ENCODE measurements at places on chromosomes 4 and X.

GRCh38 chr4:171142045-171142444, 671.2 kb upstream of the GALNTL6 start:
- no peaks in the 10 kb centered on the region for H3K4me1 ChIP-seq
- H3K27me3 ChIP-seq: no peaks in the 10 kb centered on the region
- no peak overlapping the region for H3K4me3 ChIP-seq
- DNase-seq: no peak
- H3K36me3 ChIP-seq: no peaks in the 10 kb centered on the region

DNA sequence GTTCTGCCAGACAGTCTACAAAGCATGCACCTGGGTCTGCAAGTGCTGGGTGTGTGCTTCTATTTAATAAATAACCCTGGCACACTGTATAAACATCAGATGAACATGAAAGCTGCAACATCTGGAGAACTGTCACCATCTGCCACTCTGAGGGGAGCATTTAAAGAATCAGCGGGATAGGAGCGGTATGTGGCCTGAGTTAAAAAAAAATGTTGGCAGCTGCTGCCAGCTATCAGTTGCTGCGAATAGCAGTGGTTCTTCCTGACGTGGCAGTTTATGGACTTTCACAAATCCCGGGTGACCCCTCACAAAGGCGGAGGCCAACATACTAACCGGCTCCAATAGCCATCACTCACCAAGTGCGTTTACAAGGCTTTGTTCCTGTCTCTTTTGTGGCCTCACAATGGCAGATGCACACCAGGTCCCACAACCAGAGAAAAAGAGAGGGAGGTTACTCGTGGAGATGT, 95.1 kb downstream of the RASL11B start:
- H3K4me3 ChIP-seq: no peak overlapping the region
- no peaks in the 10 kb centered on the region for H3K27me3 ChIP-seq
- peak; percentile 6 for DNase-seq

- H3K27me3 ChIP-seq: no peaks in the 10 kb centered on the region
- no peak overlapping the region for H3K4me3 ChIP-seq
- H3K36me3 ChIP-seq: no peaks in the 10 kb centered on the region
- H3K4me1 ChIP-seq: no peaks in the 10 kb centered on the region
- DNase-seq: no peak
- H3K27ac ChIP-seq: no peak overlapping the region
Measured at GRCh38 chr4:152294331-152294730, 241.6 kb downstream of the FBXW7 start.

DNA sequence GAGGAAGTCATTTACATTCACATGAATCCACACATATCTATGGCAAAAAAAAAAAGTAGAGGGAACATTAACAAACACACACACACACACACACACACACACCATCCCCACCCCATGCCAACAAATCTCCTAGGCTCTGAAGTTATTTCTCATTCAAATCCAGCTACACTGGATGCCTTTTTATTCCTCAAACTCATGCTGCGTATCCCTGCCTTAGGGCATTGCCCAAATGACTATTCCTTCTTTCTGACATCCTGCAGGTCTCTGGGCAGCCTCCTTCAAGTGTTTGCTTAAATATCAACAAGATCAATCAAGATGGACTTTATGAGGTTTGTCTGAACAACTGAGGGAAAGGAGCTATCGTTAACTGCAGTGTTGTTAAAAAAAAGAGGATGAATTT, 106.5 kb upstream of the FAM9A start:
- no peaks in the 10 kb centered on the region for H3K4me1 ChIP-seq
- no peak overlapping the region for H3K4me3 ChIP-seq
- H3K36me3 ChIP-seq: no peaks in the 10 kb centered on the region
- no peak for DNase-seq
- no peak overlapping the region for H3K27ac ChIP-seq

DNA sequence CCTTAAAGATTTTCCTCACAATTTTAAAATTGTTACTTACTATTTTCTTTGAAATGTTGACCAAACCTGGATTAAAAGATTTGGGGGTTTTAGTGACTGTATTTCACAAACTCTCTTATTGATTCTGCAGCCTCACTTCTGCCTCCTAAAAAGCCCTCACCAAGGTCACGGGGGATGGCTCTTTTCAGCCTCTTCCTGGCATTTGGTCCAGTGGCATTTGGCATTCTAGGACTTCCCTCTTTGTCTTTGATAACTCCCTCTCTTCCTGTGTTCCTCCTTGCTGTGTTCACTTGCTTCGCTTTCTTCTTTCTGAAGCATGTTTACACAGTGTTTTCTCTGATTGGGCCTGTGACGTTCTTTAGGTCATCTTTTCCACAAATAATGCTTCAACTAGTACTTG, 21.5 kb downstream of the PKD2 start:
- peaks cover 3% of the 10 kb centered on the region for H3K36me3 ChIP-seq
- DNase-seq: no peak
- H3K4me3 ChIP-seq: no peak overlapping the region
- no peak overlapping the region for H3K27ac ChIP-seq
- no peaks in the 10 kb centered on the region for H3K4me1 ChIP-seq
- H3K27me3 ChIP-seq: no peaks in the 10 kb centered on the region

DNA sequence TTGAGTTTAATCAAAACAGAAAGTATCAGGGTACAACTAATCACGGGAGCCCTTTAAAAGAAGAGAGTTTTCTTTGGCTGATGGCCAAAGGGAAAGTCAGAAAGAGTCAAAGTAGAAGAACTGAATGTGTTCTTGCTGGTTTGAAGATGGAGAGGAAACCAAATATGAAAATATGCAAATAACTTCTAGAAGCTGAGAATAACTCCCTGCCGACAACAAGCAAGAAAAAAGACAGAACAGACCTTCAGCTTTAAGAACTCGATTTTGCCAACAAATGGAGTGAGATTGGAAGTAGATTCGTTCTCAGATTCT, 903.8 kb downstream of the STIM2 start:
- no peak overlapping the region for H3K27ac ChIP-seq
- DNase-seq: no peak
- no peak overlapping the region for H3K4me3 ChIP-seq
- H3K4me1 ChIP-seq: peaks cover 3% of the 10 kb centered on the region
- H3K36me3 ChIP-seq: no peaks in the 10 kb centered on the region

DNA sequence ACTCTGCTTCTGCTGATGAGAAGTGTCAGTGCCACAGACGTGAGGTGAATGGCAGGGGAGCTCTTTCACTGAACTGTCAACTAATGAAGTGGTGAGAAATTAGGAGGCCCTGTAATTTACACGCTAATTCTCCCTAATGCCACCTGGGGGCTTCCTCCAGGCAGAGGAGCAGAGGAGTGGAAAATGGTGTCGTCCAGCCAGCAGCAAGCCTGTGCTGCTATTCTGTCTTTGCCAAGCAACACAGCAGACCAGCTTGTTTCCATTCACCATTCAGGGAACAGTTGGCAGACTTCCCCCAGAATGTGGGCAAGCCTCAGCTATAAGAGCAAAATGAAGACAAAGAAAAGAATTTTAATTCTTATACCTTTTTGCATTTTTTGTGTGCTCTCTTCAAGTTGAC, 245.2 kb upstream of the TET2 start:
- no peak overlapping the region for H3K4me3 ChIP-seq
- no peak for DNase-seq
- no peaks in the 10 kb centered on the region for H3K36me3 ChIP-seq

DNA sequence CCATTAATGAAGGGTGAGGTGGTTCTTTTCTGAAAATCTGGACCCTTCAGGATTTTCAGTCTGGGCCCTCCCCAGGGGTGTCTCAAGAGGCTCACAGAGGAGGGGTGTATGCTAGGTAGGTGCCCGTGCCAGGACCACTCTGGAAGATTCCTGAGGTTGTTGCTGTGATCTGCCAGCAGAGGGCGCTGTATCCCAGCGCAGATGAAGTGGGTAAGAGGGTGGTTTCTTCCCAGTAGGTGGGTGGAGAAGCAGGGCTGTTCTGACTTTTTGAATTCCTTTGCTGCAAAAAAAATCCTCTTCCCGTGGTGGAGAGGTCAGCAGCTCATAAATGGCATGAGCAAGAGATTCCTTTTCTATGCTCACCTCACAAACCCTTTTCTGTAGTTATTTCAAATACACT, 51.1 kb downstream of the SCML1 start:
- no peaks in the 10 kb centered on the region for H3K4me1 ChIP-seq
- H3K36me3 ChIP-seq: no peaks in the 10 kb centered on the region
- H3K27ac ChIP-seq: no peak overlapping the region
- DNase-seq: peak; percentile 61
- no peaks in the 10 kb centered on the region for H3K27me3 ChIP-seq

- no peak overlapping the region for H3K4me3 ChIP-seq
- no peaks in the 10 kb centered on the region for H3K36me3 ChIP-seq
- H3K27ac ChIP-seq: no peak overlapping the region
- H3K27me3 ChIP-seq: no peaks in the 10 kb centered on the region
- H3K4me1 ChIP-seq: no peaks in the 10 kb centered on the region
- no peak for DNase-seq
Measured at GRCh38 chr4:60500810-60501209, 699.3 kb upstream of the ADGRL3 start.

DNA sequence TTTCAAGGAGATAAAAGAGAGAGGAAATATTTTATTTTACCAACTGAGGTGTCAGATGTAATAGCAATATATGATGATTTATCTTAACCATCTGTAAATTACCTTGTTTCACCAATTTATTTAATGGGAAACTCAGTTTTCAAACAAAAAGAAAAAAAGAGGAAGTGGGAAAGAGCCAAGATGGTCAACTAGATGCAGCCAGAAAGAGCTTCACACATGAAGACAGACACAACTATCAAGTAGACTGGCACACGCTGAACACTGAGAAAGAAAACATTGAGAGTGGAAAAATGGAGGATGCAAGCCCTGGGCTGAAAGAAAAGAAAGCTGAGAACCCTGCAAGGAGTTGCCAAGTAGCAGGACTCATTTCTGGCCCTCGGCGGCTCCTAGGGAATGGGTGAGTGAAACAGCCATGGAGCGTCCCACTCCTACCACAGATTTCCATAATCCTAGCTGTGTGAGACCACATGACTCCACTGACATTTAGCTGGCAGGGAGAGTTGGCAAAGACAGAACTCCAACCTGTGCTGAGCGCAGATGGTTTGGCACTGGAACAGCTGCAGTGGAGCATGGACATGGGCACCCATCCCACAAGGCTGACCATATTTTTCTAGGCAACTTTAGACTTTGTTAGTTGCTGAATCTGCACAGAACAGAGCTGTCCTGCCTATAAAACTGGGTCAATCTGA, 409.3 kb downstream of the FAM47B start:
- no peaks in the 10 kb centered on the region for H3K27me3 ChIP-seq
- DNase-seq: no peak
- no peaks in the 10 kb centered on the region for H3K4me1 ChIP-seq
- no peak overlapping the region for H3K27ac ChIP-seq
- H3K36me3 ChIP-seq: no peaks in the 10 kb centered on the region

GRCh38 chr4:164799410-164799809, 45.5 kb downstream of the SMIM31 start:
- no peaks in the 10 kb centered on the region for H3K27me3 ChIP-seq
- H3K4me3 ChIP-seq: no peak overlapping the region
- no peak for DNase-seq
- H3K36me3 ChIP-seq: no peaks in the 10 kb centered on the region
- no peak overlapping the region for H3K27ac ChIP-seq
- H3K4me1 ChIP-seq: no peaks in the 10 kb centered on the region

DNA sequence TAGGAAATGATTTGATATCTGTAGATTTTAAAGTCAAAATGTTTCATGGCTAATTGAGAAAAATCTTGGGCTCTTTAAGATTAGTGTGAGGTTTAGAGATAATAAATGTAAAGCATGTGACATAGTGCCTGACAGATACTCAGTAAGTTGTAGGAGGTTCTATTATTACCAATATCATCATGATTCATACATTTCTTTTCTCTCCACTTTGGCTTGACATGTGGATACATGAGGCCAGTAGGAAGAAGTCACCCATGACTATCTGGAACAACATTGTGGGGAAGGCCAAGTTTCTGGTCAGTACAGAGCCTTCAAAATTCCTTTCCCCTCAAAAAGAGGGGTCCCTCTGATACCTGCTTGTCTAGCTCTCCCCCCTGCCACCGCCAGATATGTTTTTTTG, 91.2 kb upstream of the SORBS2 start:
- no peak for DNase-seq
- H3K27me3 ChIP-seq: no peaks in the 10 kb centered on the region
- no peak overlapping the region for H3K27ac ChIP-seq

- no peak overlapping the region for H3K27ac ChIP-seq
- H3K4me3 ChIP-seq: no peak overlapping the region
- peaks cover under 1% of the 10 kb centered on the region for H3K4me1 ChIP-seq
Measured at GRCh38 chr4:26458157-26458561, 32.1 kb downstream of the CCKAR start.

DNA sequence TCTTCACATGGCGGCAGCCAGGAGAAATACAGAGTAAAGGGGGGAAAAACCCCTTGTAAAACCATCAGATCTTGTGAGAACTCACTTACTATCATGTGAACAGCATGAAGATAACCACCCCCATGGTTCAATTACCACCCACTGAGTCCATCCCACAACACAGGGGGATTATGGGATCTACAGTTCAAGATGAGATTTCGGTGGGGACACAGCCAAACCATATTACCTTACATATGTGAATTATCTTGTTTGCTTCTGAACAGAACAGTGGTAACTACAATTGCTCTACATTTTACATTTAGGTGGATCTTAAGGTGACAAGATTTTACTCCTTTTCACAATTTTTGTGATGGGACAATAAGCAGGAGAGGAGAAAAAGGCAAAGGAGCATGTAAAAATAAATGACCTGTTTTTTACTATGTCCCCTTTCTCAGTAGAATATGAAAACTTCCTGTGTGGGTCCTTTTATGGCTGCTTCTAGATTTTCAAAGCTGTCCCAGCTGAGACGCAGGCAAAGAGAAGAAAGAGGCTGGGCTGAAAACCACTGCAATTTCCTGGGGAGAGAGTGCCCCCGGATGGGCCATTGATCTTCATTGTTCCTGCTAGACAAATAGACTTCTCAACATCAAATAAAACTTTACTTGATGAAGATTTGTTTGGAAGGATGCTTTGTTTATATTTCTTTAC, 45.9 kb upstream of the PGM2 start:
- no peak overlapping the region for H3K27ac ChIP-seq
- H3K36me3 ChIP-seq: no peaks in the 10 kb centered on the region
- H3K27me3 ChIP-seq: no peaks in the 10 kb centered on the region

DNA sequence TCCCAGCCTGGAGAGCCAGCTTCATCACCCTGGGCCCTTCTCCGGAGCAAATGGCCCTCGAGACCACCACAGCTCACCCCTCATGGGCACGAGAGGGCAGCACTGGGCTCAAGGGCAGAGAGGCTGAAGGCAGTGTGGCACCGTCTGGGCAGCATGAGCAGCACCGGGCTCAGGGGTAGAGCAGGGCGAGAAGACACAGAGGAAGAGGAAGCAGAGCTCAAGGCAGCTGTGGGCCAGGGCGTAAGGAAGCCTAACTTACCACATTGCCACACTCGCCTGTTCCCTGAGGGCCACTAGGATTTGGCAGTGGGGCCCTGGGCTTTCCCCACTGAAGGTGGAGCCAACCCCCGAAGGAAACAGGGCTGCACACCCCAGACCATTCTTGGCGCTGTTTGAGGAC, 15.5 kb downstream of the ZNF185 start:
- no peak overlapping the region for H3K4me3 ChIP-seq
- no peaks in the 10 kb centered on the region for H3K27me3 ChIP-seq
- DNase-seq: no peak
- no peak overlapping the region for H3K27ac ChIP-seq

- no peak overlapping the region for H3K4me3 ChIP-seq
- no peaks in the 10 kb centered on the region for H3K27me3 ChIP-seq
- no peak for DNase-seq
- no peak overlapping the region for H3K27ac ChIP-seq
- no peaks in the 10 kb centered on the region for H3K36me3 ChIP-seq
Measured at GRCh38 chrX:47846040-47846439, 9.3 kb downstream of the ZNF81 start.

GRCh38 chrX:70331161-70331560, 41.3 kb downstream of the KIF4A start:
- no peak overlapping the region for H3K4me3 ChIP-seq
- peaks cover 38% of the 10 kb centered on the region for H3K36me3 ChIP-seq
- no peak overlapping the region for H3K27ac ChIP-seq
- H3K4me1 ChIP-seq: no peaks in the 10 kb centered on the region
- no peaks in the 10 kb centered on the region for H3K27me3 ChIP-seq
